Foreskin fibroblast (primary cell): ENCODE measurements at places on chromosomes 1 and 21.

GRCh38 chr21:34351786-34352241, 12.0 kb upstream of the KCNE2 start:
- peak; percentile 66 for DNase-seq

- DNase-seq = no peak
Measured at GRCh38 chr1:234913278-234913649, 215.4 kb downstream of the TOMM20 start.

- DNase-seq = no peak
Measured at GRCh38 chr1:1593834-1594601, 5.9 kb downstream of the FNDC10 start.

GRCh38 chr1:19317126-19317910, 5.2 kb downstream of the SLC66A1 start:
- DNase-seq = no peak

DNA sequence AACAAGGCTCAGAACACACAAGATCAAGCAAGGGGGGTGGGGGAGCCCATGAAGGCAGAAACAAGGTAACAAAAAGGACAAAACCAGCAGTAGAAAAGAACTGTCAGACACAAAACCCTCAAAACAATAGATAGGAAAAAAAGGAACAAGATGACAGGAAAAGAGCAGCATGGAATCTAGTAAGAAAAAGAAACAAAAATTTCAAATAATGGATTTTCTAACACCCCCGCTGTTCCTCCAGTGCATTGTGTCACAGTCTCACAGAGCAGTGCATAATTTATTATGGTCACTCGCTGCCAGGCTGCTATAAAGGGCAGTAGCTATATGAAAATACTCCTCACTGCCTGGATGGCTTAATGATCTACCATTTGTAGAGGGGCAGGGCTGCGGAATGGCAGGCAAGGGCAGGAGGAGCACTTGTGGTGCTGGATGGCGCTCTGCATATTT, 567.9 kb downstream of the DPYD start:
- no peak for DNase-seq

DNA sequence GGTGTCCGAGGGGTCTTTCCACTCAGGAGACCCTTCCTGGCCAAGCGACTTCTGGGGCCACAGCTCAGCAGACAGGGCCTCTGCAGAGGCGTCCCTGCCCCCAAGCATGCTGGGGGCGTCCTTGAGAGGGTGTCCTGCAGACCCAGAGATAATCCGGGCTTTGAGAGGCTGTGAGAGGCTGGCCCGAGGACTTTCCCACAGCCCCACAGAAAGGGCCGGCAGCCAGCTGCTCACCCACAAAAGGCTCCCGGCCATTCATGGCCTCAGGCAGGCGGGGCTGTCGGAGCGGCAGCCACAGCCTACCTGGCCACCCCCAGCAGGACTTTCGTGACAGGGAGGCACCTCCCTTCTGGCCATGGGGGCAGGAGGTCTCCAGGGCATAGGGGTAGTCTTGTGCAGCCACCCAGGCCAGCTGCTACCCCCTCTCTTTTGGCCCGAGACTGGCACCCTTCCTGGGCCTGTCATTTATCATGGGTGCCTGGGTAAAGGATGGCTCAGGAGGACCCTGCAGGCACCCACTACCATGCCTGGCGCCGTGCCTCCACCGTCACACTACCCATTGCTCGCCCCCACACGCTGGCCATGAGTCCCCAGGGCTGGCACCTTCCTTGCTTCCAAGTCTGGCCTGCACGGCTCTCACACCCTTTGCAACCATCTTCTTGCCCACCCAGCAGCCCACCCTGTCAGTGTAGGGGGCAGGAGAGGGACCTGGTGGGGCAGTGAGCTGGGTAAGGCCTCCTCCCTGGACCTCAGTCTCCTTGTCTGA, 11.1 kb upstream of the TNFRSF14 start:
- DNase-seq = no peak

- DNase-seq = peak; percentile 62
Measured at GRCh38 chr1:92701147-92701546, 83.8 kb downstream of the EVI5 start.
